ENCODE measurements at places on chromosomes 5 and 9.

- DNase-seq, result no peak
These were observed 84.1 kb downstream of the MAP1B start for GRCh38 chr5:72191404-72191803.

GRCh38 chr9:38526591-38526990 is 93.8 kb downstream of the ANKRD18A start:
- DNase-seq, result no peak

GRCh38 chr9:35415402-35416097 is 74.4 kb upstream of the RUSC2 start:
- DNase-seq, result no peak

DNA sequence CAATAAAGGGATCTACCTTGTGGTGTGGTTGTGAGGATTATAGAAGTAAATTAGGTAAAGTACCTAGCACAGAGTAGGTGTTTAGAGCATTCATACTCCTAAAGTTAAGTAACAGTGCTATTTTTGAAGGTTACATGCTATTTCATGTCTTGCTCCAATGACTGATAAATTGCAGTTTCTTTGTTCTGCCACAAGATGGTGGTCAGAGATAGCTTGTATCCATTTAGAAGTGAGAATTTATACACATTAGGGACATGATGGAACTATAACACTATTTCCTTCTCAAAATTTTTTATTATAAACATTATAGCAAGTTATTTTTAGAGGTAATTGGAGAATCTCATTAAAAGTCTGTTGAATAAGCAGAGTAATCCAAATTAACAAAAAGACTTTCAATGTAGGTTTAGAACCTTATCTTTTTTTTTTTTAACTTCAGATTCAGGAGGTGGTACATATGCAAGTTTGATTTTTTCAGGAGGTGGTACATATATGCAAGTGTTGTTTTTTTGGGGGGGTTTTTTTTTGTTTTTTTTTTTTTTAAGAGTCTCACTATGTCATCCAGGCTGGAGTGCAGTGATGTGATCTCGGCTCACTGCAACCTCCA is 17.1 kb downstream of the MTREX start:
- DNase-seq, result peak; percentile 14

- DNase-seq, result no peak
These were observed at the start of gene GOLGA2 for GRCh38 chr9:128275198-128276007. GOLGA2 (minus strand) TSS chr9:128276007; CDS start chr9:128275976, 31 bp downstream.

GRCh38 chr5:102341681-102342288 is 45.7 kb upstream of the SLCO4C1 start:
- DNase-seq, result no peak

GRCh38 chr5:179336871-179337795 is 8.1 kb downstream of the ADAMTS2 start:
- DNase-seq, result no peak

- no peak for DNase-seq
These were observed 129.0 kb downstream of the MUSK start for GRCh38 chr9:110797611-110798010.

- no peak for DNase-seq
These were observed 98.5 kb downstream of the GABBR2 start for GRCh38 chr9:98610211-98610610.

DNA sequence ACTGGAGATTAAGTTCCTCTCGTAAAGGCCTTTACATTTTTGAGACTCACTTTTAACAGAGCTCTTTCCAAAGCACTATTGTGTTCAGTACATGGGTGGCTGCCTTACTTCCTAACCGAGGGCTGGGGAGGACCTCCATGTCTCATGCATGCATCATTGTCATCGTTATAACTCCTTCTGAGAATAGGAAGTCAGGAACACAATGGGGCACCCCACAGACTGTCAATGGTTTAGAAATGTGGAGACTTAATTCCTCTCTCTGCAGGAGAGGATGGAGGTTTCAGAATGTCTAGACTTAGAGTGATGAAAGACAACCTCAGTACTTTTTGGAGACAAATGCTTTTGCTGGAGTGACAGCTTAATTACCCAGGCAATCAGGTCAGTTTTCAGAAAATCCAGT is 83.9 kb downstream of the PRLR start:
- DNase-seq, result no peak

DNA sequence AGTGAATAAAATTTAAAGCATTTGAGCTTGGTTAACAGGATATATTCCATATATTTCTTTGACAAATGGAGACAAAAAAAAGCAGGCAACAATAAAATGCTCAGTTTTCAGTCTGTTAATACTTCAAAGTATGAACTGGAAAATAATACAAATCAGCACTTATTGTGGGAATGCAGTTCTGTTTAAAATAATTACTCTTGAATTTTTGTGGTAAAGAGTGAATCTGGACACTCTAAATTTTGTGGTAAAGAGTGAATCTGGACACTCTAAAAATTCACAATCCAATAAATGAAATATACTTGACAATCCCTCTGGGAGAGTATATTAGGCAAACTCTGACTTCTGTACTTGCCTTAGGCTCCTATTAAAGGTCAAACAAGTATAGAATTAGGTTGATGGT is 141.9 kb upstream of the RASA1 start:
- DNase-seq, result no peak

GRCh38 chr5:36178524-36178890 is 26.6 kb downstream of the SKP2 start:
- DNase-seq, result no peak

DNA sequence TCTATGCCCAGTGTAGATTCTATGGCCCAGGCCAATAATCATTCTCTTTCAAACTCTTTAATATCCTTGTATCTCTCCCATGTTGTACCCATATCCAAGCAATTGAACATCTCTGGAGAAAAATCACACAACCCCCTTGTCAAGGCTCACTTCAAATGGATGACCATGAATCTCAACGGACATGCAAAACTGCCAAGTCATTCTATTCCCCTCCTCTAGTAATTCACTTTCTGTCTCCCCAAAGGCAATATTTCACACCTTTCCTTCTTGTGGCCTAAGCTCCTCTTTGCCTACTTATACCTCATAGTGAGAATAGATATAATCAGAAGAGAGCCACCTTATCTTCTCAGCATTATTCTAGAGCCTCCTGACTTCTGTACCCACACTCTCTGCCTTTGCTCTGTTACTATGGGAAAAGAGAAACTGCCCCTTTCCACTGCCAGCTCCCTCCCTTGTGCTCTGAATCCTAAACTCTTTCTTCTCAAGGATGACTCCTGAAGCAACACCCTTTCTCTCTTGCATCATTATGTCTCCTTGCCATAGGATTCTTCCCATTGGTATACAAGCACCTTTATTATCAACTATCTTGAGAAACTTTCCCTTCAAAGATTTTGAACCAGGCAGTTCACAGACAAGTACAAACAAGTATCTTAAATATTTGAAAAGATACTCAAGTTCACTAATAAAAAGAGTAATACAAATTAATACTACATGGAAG is 66.1 kb downstream of the RPS23 start:
- no peak for DNase-seq

GRCh38 chr5:138542180-138542955 is 668 bp downstream of the ETF1 start:
- no peak for DNase-seq

DNA sequence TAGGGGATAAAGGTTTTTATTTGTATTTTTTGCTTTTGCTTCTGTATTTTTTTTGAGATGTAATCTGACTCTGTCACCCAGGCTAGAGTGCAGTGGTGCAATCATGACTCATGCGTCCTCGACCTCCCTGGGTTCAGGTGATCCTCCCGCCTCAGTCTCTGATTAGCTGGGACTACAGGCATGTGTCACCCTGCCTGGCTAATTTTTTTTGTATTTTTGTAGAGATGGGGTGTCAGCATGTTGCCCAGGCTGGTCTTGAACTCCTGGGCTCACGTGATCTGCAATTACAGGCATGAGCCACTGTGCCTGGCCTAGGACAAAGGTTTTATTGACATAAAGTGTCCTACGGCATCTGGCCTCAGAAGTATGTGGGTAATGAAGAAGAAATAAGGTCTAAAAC is 297.1 kb upstream of the C9orf72 start:
- DNase-seq, result no peak

GRCh38 chr9:102779356-102779755 is 215.8 kb upstream of the CYLC2 start:
- no peak for DNase-seq

GRCh38 chr5:133106343-133106742 is 54.5 kb downstream of the HSPA4 start:
- DNase-seq, result no peak

- DNase-seq, result no peak
These were observed 114.4 kb downstream of the PSD2 start for GRCh38 chr5:139910036-139910435.

- DNase-seq, result peak; percentile 32
These were observed 92.3 kb downstream of the LMX1B start for GRCh38 chr9:126705767-126706697.

- DNase-seq, result no peak
These were observed 75.7 kb upstream of the FRRS1L start for GRCh38 chr9:109242741-109243140.

GRCh38 chr5:36041537-36041845 is 25.2 kb downstream of the UGT3A2 start:
- no peak for DNase-seq

DNA sequence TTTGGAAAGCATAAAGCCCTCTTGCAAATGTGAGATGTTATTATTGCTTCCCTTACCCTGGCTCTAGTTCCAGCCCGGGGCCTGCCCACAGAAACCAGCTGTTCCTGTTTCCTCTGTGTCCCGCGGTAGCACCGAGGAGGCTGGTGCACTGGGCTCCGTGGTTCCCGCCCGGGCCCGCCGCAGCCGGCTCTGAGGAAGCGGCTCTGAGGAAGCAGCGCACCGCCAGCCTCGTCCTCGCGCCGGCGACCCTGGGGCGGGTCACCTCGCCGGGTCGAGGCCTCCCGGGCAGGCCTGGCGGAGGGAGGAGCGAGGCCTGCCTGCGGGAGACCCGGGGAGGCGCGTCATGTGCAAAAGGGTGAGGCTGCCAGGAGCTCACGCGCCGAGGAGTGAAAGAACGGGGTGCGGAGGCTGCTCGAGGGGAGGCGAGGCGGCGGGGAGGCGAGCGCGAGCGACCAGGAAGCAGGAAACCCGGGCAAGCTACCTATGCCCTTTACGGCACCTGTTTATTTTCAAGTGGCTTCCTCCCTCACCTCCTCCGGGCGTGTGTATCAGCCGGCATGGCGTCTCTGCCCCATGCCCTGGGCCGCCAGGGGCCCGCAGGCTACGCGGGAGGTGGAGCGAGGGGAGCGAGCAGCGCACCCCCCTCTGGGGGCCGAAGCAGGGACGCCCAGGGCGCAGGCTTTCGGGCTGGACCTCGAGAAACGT is 61.3 kb upstream of the MEGF10 start:
- no peak for DNase-seq

- no peak for DNase-seq
These were observed 34.9 kb downstream of the LURAP1L start for GRCh38 chr9:12809720-12810119.

Measured in NCI-H1436 (cell line).